Left ventricle myocardium inferior (tissue), 1 donor: ENCODE measurements at places on chromosomes 13 and 19.

GRCh38 chr13:113854238-113855011 is 9.5 kb downstream of the GAS6 start:
- peak; percentile 61 for DNase-seq

DNA sequence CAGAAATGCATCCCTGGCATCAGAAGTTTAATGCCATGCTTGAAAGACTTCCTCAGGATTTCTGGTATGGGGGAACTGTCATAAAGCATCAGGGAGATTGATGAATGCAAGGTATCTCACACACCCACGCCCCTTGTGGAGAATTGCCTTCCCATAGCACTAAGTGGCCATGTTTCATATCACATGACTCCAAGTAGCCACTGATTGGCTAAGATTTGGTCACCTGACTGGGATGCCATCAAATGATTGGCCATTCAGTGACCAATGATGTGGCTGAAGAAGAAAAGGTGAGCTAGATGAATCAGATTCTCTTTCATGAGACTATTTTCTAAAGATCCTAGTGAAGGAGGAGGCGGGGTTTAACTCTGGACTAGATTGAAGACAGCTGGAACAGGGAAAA is 7.3 kb downstream of the KLK8 start:
- no peak for DNase-seq

GRCh38 chr13:68551701-68552522 is 1321.8 kb upstream of the PCDH9 start:
- no peak for DNase-seq

DNA sequence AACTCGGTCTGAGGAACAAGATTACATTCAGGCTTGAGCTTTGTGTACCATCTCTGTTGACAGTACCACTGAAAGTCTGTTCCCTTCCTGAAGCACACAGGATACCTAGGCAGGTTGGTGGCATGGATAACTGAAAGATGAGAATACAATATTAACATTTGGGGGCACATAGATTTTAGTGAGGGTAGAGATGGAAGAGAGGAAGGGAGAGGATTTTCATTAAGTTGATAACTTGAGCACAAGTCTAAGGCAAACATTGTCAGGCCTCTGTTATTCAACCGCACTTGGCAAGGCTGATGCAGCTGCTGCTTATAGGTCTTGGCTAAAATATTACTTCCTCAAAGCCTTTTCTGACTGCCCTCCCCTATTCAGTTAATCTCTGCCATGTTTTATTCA is 10.9 kb downstream of the MIR17HG start:
- no peak for DNase-seq

DNA sequence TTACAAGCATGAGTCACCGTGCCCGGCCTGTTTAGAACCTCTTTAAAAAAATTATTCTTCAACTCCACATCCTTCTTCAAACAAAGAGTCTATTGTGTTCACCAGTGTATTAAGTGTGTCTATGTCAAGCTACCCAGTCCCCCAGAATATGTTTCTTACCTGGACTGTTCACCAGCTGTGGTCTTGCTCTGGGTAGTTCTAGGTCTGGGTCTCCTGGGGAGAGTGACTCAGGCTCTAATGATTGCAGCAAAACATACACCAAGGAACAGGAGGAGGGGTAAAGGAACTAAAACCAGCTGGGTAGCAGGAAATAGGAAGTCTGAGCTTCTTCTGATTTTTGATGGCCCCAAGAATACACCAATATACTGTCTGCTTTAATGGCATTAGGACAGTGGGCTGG is at the start of gene FPR1:
TSS of gene FPR1 (minus strand) at position 224 of the 400 bp plus-strand sequence. CDS start 4,884 bp downstream, outside the sequence.
- DNase-seq: no peak

GRCh38 chr19:38665950-38666662 is 18.7 kb downstream of the ACTN4 start:
- DNase-seq: peak; percentile 73

- DNase-seq: no peak
Observed at GRCh38 chr13:39870197-39870747, 214.8 kb downstream of the COG6 start.

- no peak for DNase-seq
Observed at GRCh38 chr13:108444448-108444847, 174.9 kb downstream of the TNFSF13B start.

- no peak for DNase-seq
Observed at GRCh38 chr13:90806016-90806615, 541.4 kb upstream of the MIR17HG start.
